ENCODE measurements at places on chromosomes 4 and X.

- DNase-seq = no peak
Observed at GRCh38 chrX:36950495-36951253, 57.5 kb upstream of the FAM47C start.

DNA sequence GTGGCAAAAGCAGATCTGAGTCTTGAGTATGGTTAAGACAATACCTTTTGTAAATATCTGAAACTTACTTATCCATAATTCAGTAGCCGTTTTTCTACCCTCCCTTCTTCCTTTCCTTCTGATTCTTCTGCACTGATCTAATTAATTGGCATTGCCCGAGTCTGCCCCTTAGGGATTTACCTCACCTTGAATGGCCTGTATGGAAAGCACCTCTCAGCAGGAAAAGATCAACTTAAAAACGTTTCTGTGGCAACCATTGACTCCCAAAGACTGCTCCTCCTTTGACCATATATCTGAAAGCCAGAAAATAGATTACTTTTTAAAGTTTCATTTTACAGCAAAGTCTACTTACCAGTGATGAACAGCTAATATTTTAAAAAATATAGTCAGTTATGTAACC lies 496.5 kb upstream of the LCORL start:
- no peak for DNase-seq

DNA sequence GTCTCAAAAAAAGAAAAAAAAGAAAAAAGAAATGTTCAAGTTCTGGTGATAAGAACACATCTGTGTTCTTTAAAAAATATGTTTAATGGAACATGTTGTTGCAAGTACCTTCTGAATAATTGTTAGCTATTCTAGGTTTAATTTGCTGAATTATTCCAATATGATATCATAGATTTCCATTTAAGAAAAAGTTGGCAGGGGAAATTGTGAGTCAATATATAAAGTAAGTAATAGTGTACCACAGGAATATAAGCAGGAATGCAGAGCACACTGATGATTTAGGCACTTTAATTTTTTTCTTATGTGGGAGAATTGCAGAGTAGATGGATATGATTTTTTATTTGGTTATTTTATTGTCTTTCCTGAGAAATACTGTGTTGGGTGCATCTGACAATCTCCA lies 190.7 kb downstream of the RPA4 start:
- DNase-seq = no peak

GRCh38 chr4:153258750-153259149 lies 54.5 kb downstream of the TRIM2 start:
- DNase-seq = no peak

- DNase-seq = no peak
Observed at GRCh38 chrX:135396109-135396508, 25.6 kb upstream of the SMIM10L2A start.

GRCh38 chr4:35772291-35772690 lies 472.0 kb downstream of the ARAP2 start:
- no peak for DNase-seq

- DNase-seq = no peak
Observed at GRCh38 chr4:150572704-150573504, 9.0 kb upstream of the MAB21L2 start.

GRCh38 chr4:128298852-128299251 lies 11.2 kb upstream of the PGRMC2 start:
- DNase-seq = no peak

All from tibial nerve (tissue), 4 donors.